Bronchial epithelial cell (primary cell): ENCODE measurements at places on chromosomes 16 and 17.

DNA sequence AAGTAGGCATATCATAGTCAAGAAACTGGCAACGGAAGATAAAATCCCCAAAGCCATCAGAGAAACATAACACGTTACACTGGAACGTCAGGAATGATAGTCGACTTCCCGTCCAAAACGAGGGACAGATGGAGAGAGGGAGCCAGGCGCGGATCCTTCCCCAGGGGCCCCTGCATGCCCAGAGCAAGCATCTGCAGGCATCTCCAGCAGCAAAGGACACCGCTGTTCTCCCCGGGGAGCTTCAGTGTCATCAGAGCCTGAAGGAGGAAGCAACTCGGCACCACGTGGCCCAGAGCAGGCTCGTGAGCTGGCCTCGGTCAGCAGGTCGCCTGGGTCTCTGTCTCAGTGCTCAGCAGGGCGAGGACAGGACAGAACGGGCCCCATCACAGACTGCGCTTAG, 50.1 kb downstream of the LMF1 start:
- DNase-seq = no peak

DNA sequence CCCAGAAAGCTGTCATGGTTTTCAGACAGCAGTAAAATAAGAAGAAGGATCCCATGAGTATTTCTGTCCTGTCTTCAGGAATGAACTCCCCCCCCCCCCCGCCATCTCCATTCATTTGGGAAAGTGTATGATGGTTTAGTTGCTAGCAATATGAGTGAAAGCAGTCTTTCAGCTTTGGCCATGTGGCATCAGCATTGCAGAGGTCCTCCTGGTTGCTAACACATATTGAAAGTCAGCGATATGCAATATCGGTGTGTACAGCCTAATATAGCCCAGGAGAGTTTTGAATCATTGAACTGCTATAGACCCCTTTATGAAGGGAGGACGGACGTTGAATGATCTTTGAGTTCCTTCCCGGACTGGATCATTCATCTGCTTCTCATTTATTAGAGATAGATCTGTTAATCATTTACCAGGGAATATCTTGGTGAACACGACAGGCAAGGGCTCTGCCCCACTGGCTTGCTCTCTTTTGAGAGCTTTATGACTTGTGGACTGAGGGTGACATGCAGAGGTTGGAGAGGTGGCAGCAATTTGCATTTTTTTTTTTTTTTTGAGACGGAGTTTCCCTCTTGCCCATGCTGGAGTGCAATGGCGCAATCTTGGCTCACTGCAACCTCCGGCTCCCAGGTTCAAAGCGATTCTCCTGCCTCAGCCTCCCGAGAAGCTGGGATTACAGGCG, 25.2 kb downstream of the DEF8 start:
- DNase-seq = no peak

DNA sequence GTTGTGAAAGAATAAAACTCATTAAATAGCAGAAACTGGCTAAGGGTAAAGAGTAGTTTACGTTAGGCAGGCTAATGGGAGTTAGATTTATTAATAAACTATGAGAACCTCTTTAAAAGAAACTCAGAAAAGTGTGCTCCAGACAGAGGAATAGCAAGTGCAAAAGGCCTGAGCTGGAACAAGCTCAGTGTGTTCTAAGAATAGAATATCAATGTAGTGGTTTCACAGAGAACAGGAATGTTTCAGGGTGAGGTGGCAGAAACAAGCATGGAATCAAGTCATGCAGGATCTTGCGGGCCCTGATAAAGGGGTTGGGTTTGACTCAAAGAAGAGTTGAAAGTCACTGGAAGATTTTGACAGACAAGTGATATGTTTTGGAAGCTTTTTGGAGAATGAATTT, 164.0 kb upstream of the HS3ST3A1 start:
- DNase-seq = peak; percentile 71

DNA sequence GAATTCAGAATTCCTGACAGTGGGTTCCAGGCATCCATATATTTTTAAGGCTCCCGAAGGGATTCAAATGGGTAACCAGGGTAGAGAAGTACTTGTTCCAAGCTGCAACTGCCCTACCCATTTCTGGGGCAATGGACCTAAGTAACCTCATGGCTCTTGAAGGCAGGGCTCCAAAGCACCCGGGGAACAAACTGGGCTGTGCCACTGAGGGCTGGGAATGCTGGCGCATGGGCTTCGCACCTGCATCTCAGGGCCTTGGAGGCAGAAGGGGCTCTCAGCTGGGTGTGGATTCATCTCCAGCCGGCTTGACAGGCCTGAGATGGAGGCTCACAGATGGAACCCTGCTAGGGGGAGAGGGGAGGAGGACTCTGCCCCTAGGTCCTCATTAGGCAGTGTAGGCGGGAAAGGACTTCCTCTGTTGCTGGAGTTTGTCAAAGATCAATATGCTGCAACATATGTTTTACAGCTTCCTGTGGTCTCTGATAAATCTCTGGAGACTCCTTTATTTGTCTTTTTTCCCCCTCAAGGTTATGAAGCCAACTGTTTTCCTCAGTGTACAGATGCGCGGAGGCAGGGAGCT, 232.3 kb upstream of the NLRP1 start:
- DNase-seq = no peak

DNA sequence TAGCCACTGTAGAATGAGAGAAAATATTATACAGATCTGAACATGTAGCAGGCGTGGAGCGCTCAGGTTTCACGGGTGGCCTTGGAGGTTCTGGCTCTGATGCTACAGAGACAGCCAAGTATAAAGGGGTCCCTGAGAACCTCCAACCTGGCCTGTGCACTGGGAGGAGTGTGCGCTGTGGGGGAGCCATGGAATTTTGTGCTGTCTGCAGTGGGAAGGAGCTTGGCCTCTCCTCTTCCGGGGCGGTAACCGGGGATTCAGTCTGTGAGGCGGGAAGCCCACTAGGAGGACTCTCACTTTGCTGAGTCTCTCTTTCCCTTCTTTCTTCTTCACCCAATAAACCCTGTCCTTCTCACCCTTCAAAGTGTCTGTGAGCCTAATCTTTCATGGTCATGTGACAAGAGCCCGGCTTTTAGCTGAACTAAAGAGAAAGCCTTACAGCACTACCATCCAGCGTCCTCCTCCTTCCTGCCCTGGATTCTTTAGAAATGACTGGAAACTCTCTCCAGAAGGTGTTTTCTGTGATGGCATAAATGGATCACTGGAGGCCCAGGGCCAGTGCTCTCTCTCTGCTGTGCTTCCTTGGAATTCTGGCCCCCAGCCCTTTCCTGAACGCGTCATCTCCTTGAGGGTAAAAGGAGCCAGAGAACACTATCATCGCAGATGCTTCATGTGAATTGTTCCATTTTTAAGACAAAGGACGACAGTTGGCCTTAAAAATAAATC, 232.1 kb upstream of the CACNG5 start:
- peak; percentile 5 for DNase-seq

DNA sequence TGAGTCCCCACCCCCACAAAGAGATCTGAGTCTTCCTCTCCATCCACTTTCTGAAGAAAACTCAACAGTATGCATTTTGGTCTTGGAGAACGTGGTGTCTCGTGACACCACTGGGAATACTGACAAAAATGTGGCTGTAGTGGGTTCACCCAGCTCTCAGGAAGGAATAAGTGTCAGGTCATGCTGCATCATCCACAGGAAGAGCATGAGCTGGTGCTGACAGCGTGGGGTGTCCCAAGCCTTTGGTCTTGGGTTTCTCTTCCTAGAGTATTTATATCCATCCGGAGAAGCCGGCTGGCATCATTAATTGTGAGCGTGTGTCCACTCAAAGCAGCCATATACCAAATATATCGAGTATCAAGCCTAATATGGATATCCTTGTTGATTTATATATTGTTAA, 55.9 kb downstream of the C17orf67 start:
- no peak for DNase-seq

GRCh38 chr17:37017404-37017803, 68.7 kb downstream of the AATF start:
- no peak for DNase-seq

- no peak for DNase-seq
These were observed 74.9 kb downstream of the DYNLRB2 start for GRCh38 chr16:80615735-80616134.

DNA sequence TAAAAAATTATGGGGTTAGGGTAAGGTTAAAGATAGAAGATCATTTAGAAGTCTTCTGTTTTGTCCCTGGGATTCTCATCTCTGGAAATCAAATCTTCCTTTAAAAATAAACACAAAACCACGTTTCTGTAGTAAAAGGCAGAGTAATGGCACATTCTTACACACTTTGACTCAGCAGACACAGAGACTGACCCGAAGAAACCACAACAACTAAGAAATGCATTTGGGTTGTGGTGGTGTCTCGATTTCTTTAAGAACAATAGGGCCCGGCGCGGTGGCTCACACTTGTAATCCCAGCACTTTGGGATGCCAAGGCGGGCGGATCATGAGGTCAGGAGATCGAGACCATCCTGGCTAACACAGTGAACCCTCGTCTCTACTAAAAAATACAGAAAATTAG, 54.9 kb upstream of the MYH10 start:
- no peak for DNase-seq

DNA sequence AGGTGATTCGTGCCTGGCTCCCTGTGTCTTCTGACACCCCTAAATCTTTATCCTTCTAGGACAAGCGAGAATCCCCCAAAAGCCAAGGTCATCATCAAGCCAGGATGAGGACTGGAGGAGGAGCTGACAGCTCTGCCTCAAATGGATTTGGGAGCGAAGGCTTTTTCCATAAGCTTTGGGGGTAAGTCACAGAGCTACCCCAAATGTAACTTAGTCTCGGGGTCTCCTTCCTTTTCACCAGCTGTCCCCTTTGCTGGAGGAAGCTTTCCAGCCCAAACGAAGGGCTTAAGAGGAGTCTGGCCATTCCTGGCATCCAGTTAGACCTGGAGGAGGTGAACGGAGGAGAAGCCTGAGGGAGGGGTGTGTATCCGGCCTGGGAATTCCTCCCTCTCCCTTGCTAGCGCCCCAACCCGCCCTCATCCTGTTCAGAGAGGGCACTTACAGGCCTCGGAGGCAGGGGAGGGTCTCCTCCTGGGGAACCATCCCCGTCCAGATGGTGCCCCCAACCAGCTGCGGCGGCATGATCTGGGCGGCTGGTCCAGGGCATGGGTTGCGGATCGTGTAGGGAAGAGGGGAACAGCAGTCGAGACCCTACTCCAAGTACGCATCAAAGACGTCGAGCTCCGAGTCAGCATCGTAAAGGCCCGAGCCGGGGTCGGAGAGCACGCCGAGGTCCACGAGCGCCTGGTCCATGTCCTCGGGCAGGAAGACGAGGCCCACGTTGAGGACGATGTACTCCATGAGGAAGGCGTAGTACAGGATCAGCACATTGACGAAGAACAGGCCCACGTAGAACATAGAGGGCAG, 938 bp downstream of the DEXI start:
- DNase-seq = no peak

- DNase-seq = no peak
These were observed 521 bp upstream of the G6PC3 start for GRCh38 chr17:44069974-44070454.

- DNase-seq = peak; percentile 34
These were observed 271.8 kb downstream of the CPPED1 start for GRCh38 chr16:12531937-12532336.

GRCh38 chr17:3794557-3795389, 6.2 kb downstream of the ITGAE start:
- peak; percentile 52 for DNase-seq

GRCh38 chr17:13024016-13024415, 6.2 kb upstream of the ELAC2 start:
- DNase-seq = no peak

DNA sequence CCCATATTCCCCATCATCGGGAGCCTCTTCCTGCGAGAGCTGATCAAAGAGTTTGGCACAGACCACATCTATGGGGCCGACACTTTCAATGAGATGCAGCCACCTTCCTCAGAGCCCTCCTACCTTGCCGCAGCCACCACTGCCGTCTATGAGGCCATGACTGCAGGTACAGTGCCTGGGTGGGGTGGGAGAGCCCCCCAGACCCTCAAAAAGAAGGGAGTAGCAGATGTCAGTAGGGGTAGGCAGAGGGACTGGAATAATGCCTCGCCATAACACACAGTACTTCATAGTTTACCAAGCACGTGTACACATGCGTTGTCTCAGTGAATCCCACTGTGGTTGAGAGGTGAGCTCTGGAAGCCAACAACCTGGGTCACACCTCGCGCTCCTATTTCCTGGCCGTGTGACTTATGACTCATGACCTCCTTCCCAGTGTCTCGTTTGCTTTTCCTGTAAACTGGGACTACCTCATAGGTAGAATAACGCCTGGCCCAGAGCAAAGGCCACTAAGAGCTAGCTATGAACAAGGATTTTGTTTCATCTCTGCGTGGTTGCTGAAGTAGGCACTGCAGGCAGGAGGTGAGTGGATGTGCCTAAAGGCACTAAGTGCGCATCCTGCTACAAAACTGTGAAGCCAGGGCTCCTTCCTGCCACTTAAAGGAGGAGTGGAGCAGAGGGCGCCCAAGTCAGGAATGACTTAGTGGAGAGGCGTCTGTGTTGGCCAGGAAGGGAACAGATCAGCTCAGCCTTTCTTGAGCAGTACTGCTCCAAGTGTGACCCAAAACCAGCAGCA, 5.2 kb downstream of the NAGLU start:
- peak; percentile 71 for DNase-seq
